Mucosa of descending colon (tissue), 3 donors: ENCODE measurements at places on chromosomes 12 and 14. TPM values are rescaled to one million over a fixed set of nuclear protein-coding genes. Genes with fewer than 3 reads are reported as not detected.

DNA sequence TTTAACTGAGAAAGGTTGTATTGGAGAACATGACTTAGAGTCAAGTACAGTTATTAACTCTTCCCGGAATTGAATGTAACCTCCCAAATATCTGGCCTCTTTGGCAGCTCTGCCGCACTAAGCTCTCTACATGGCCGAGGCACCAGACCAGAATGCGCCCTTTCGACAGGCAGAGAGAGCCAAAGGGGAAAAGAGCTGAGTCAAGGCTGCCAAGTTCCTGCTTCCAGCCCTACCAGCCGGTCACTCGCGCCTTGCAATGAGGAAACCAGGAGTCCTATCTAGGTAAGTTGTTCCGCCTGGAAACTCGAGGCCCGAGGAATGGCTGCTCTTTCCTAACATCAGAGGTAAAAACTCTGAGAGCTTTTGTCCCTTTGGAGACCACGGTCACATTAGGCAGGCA is 172.2 kb downstream of the BRMS1L start:
- DNase-seq = no peak

The GPHB5 gene
- not detected for total RNA-seq

The GALNT8 gene
- 18.9 TPM for total RNA-seq

DNA sequence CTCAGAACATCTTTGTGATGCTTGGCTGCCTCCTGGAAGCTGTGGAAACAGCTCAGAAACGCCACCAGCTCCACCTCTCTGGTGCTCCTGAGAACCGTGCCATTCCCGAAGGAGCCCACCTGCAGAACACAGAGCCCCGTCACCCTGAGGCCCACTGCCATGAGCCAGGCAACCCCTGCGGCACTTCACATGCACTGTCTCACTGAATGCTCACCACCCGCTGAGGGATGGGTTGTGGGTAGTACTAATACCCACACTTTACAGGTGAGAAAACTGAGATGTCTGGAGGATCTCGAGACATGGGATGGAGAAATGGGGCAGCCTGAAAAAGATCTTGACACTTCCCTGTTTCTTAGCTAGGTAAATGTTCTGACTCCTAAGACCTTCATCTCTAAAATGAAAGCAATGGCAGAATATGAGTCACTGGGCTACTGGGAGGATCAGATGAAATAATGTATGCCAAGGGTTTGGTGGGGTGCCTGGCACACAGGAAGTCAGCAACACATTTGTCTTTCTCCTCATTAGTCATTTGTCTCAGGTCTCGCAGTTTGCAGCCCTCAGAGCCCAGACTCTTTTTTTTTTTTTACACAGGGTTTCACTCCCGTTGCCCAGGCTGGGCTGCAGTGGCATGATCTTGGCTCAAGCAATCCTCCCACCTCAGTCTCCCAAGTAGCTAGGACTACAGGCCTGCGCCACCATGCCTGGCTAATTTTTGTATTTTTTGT is 5.3 kb downstream of the OASL start:
- DNase-seq = no peak

DNA sequence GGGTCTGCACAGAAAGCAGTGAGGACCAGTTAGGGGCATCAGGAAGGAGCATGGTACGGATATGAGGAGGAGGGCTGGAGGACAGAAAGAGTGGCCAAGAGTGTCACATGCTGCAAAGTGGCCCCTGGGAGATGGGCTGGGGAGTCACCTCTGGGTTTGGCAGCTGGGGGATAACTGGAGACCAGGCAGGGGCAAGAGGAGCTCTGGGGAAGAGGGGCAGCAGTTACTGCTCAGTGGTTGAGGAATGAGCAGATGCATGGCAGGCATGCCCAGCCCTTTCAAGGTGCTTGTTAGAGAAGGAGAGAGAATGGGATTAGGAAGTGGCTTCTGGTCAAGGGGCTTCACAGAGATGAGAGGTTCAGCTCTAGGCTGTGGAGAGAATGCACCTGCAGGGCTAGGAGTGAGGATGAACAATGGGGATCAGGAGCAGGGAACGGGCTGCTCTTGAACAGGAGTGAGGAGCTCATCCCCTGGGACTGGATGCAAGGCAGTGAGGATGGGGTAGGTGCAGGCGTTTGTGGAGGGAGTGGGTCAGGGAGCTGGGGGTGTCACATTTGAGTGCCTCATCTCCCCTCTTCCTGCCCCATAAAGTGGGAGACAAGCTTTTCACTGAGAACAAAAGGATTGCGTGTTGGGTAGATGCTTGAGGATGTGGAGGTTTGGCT is 127.5 kb downstream of the PAPOLA start:
- no peak for DNase-seq

DNA sequence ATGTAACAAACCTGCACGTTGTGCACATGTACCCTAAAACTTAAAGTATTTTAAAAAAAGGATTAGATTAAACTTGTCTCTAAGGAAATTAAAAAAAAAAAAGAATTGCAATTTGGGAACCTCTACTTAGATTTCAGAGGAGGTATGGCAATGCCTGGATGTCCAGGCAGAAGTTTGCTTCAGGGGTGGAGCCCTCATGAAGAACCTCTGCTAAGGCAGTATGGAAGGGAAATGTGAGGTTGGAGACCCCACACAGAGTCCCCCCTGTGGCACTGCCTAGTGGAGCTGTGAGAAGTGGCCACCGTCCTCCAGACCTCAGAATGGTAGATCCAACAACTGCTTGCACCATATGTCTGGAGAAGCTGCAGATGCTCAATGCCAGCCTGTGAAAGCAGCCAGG is 279.6 kb upstream of the CCDC196 start:
- no peak for DNase-seq

- DNase-seq = no peak
Measured at GRCh38 chr14:63478437-63478852, 64.7 kb downstream of the PPP2R5E start.

DNA sequence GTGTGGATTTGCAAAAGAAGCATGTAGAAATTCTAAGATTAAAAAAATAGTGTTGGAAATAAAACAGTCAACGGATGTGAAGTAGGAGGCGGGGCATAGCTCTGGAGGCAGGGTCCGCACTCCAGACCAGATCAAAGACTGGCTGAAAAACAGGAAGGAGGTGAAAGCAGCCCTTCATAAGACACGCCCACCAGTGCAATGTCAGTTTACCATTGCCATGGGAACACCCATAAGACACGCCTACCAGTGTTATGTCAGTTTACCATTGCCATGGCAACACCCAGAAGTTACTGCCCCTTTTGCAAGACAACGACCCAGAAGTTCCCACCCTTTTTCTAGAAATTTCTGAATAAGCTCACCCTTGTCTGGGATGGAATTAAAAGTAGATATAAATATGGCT is 87.1 kb downstream of the FZD10 start:
- DNase-seq = no peak

- DNase-seq = no peak
Measured at GRCh38 chr12:123010681-123011080, 30.2 kb downstream of the ARL6IP4 start.

DNA sequence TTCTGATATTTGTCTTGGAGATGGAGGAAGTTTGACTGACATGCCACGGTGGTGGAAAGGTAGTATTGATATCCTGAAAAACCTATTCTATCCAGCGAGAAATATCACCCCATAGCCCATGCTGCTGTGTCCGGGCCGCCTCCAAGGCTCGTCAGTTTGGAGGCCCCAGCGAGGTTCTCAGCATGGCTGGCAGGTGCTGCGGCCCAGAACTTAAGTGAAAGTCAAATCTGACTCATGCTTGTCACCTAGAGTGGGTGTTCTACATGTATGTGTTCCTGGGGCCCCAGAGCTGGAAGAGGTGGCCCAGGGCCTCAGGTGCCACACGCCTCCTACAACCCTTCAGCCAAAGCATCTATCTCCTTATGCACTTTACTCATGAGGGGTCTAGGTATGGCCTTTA is 92.9 kb downstream of the GCH1 start:
- DNase-seq = no peak

DNA sequence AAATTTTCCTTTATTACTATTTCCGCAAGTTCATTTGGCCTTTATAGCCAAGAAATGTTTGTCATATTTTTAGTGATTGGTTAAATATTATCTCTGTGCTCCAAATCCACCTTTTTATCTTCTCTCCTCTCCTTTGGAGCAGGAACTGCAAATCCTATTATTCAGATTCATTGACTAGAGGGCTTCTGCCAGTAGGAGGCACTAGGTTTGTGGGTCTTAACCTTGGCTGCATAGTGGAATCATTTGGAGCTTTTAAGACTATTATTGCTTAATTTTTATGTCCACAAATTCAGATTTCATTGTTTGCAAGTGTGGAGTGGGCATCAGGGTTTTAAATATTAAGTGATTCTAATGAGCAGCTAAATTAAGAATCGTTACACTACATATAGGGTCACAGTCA is 75.3 kb upstream of the SYT10 start:
- DNase-seq = no peak

The PLBD1 gene
- 22.6 TPM for total RNA-seq

DNA sequence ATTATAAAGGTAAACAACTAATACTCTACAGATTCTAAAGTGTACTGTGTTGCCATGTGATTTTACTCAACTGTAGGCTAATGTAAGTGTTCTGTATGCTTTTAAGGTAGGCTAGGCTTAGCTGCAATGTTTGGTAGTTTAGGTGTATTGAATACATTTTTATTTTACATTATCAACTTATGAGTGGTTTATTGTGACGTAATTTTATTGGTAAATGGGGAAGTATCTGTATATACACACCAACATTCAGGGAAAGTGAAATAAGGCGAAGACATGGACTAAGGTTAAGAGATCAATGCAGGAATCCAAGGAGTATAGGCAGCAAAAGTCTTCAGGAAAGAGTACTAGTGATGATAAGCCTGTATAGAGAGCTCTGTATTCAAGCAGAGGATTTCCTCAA is 365.8 kb upstream of the MGAT4C start:
- no peak for DNase-seq

DNA sequence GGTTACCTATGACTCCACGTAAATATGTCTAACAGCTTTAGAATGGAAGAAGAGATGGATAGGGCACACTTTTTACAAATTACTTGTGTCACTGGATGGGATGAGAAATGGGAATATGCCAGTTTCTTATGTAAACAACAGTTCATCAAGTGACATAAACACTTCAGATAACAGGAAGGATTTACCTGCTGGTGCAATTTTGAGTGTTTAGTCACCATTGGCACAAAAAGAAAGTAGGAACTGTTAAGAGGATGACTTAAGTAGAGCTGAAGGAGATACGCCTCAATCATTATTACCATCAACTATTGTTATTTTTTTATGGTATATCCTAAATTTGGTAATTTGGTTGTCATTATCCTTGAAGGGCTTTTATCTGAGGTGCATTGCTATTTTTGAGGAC is 83.2 kb downstream of the RMST start:
- no peak for DNase-seq

The SLC17A8 gene
- total RNA-seq = 3.0 TPM

DNA sequence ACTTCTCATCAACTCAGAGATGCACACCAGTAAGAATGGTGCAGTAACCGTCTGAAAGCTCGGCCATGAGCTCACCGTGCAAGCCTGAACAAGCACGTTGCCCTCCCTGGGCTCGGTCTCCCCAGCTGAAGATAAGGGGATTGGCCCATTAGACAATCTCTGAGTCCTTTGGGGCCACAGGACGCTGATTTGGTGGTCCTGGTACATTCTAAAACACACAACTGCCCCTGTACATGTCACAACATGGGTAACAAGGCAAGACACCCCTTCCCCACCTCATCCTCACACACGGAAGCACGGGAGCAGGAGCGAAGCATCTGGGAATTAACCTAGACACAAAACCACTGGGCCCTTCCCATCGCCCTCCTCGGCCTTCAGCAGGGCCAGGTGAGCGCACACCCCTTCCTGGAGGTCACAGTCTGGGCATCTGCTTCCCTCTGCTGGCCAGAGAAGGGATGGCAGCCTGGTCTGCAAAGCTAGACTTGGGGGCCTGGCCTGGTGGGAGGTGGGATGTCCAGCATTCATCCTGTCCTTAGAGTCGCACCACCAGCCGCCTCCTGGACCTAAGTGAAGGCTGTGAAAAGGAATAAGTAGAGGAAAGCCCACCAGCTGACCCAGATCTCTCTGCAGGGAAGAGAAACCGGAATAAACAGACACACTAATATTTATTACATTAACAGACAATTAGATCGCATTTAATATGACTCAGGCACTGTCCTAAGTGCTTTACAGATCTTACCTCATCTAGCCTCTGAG is 18.9 kb upstream of the SMUG1 start:
- peak; percentile 68 for DNase-seq
